ENCODE measurements at places on chromosomes 7 and 10.

- DNase-seq, result no peak
Measured at GRCh38 chr7:2068693-2069471, 163.9 kb downstream of the MAD1L1 start.

DNA sequence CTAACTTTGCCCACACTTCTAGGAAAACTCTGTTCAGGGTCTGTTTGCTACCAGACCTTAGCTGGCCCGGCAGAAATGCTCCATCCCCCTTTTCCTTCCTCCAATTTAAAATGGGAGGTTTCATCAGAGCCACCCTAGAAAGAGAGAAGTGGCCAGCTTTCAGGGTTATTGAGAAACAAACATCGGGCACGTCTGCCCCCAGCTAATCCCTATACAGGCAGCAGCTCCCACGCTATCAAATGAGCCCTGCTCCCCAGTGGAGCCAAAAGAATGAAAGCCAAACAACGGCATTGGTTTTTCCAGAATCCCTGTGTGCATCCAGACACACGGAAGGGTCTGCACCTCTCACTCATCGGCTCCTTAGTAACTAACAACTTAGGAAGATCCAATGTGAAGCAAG lies 132.5 kb downstream of the GRID1 start:
- peak; percentile 44 for DNase-seq

DNA sequence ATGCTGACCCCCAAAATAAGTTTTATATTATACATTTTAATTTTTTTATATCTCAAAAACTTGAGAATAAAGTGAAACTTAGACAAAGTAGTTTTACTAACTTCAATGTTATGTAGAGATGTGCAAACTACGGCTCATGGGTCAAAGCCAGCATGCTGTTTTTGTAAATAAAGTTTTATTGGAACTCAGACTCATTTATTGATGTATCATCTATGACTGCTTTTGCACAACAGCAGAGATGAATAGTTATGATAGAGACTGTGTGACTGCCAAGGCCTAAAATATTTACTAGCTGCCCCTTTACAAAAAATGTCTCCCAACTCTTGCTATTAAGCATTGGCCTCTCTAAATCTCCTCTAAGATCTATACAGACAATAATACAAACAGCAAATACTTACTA lies 12.4 kb downstream of the MTPN start:
- DNase-seq, result no peak

DNA sequence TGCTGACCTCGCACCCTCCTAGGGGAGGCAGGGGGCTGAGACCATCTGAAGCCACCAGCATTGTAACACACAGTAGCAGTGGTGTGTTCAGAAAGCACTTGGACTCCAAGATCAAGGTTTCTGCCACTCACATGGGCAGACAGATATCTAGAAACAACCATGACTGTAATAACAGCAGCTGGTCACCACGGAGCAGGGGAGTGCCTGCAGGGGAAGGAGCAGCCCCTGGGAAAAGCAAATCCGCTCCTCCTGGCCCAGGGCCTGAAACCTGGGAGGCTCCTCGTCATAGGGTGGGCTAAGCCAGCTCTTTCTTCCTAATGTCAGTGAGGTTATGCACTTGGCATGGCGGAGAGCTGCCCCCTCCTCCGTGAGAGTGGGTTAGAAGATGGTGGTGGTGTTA lies 118.4 kb upstream of the INSYN2A start:
- no peak for DNase-seq

- DNase-seq, result no peak
Measured at GRCh38 chr10:101525848-101526247, 62.2 kb downstream of the POLL start.

DNA sequence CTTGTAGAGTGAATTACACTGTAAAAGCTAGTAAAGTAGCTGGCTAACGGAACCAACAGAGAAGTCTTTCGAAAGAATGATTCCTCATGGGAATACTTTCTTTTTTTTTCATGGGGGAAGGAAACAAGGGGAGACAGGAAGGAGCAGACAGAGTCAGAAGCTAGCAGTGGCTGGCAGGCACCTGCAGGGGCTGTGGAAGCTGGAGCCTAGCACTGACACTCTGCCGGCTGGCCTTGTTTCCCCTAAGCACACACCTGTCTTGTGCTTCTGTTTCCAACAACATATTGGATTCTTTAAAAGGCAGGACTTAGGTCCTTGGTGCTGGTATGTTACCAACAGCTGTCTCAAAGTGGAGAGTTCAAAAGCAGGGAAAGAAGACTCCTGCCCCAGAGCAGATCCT lies 24.7 kb downstream of the NOD1 start:
- DNase-seq, result no peak
